ENCODE measurements at places on chromosomes 3 and 15.

- no peak for DNase-seq
Observed at GRCh38 chr3:184596886-184597575, 35.4 kb downstream of the EPHB3 start.

GRCh38 chr15:92663250-92663951 is 7.8 kb upstream of the FAM174B start:
- DNase-seq = no peak

GRCh38 chr15:85730001-85730820 is 64.5 kb downstream of the KLHL25 start:
- DNase-seq = peak; percentile 30

GRCh38 chr3:40969341-40969740 is 230.0 kb upstream of the CTNNB1 start:
- DNase-seq = peak; percentile 1

DNA sequence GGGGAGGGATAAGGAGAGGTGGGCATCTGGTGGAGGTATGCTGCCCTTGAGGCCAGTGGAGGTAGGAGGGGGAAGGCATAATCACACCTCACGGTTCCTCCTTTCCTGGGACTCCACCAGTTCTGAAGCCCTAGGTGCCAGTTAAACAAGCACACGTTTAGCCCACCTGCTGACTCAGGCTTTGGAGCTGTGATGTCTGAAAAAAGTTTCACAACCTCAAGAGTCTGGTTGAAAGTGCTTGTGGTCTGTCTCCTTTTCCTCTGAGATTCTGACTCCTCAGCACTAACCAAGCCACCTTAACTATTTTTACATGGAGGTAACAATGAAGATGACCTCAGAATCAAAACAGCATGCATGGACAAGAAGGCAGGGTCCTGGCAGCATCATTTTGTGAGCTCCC is 23.0 kb downstream of the HPS3 start:
- DNase-seq = no peak

GRCh38 chr3:6551165-6551564 is 309.8 kb upstream of the GRM7 start:
- peak; percentile 9 for DNase-seq

- DNase-seq = no peak
Observed at GRCh38 chr3:117366574-117366973, 657.0 kb downstream of the TUSC7 start.

DNA sequence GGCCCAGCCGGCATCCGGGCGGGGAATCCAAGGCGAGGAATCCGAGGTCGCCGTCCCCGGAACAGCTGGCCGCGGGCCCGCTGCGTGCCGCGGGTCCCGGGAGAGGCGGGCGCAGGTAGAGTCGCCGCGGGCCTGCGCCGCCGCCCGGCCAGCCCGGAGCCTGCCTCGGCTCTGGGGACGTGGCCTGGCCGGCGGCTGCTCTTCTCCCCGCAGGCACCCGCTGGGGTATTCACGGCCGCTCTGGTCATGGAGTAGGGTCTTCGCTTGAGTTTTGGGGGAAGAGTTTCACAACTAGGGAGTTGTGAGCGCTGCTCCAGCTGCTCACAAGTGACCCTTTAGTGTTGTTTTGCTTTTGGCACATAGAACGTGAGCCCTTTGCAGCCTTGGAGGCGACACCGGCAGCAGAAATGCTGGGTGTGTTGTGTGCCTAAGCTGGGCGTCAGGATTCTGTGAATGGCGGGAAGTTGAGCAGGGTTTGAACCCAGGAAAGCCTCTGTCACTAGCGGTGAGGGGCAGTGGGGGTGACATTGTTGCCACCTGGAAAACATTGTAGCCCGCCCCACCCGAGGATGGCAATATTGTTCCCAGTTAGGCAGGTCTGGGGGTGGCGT is 4.0 kb downstream of the TRIM71 start:
- no peak for DNase-seq

- DNase-seq = no peak
Observed at GRCh38 chr3:59304296-59304695, 254.5 kb upstream of the CFAP20DC start.

DNA sequence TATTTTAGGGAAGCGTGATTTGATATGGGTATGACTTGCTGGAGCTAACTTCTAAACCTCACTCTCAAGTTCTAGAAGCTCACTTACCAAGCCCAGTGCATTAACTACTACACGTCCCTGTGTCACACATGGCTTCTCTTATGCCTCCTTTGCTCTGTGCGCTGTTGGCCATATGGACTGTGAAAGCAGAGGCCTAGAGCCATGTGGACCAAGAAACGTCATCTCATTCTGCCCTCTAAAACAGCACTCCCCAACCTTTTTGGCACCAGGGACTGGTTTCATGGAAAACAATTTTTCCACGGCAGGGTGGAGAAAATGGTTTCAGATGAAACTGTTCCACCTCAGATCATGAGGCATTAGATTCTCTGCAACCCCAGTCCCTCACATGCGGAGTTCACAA is 11.7 kb downstream of the MTMR14 start:
- no peak for DNase-seq

DNA sequence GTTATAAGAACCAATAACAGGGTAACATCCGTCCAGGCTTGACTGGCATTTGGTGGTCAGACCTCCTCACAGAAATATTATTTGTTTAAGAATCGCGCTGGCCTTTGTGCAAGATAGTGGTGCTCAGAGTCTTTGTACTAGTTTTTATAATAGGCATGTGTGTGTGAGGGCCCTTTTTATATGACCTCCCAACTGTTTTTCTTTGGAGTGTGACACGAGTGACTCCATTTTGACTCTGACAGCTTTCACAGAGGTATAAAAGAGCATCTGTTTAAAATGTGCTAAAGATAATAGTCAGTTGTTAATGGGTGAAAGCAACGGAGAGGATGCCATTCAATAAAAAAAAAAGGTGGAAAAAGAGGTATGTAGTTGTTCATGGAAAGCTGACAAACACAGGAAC is 110.4 kb downstream of the IL1RAP start:
- DNase-seq = no peak

DNA sequence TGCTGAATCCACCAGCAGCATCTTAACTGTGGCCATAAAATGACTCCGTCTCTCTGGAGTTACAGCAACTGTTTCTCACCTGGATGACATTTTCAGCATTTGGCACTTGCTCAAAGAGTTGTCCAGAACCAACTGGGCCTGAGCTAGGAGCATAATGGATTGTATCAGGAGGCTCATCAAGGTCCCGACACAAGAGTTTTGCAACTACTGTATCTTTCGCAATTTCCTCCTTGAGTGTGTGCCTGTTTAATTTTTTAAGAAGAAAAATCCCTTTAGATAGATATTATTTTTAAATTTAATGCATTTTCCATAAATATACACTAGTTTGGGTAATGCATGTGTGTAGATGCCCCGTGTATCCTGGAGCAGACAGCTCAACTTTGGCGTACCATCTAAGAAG is 44.3 kb upstream of the C3orf49 start:
- DNase-seq = no peak

DNA sequence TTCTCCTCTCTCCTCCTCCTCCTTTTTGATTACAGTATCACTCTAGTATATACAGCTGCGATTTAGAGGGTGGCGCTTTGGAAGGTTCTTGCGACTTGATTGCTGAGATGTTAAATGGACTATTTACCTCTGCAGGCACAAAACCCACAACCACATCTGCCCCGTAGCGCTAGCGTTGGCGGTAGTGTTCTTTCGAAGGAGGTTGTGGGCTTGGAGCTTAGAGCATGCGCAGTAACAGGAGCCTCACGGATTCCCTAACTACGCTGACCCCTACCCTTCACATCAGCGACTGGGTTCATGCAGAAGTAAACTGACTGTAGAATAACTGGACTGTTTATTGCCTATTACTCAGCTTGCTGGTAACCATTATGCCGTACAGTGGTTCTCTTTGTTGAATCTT is 58.0 kb downstream of the CGGBP1 start:
- no peak for DNase-seq

- DNase-seq = no peak
Observed at GRCh38 chr3:156985711-156986110, 159.6 kb downstream of the LEKR1 start.

DNA sequence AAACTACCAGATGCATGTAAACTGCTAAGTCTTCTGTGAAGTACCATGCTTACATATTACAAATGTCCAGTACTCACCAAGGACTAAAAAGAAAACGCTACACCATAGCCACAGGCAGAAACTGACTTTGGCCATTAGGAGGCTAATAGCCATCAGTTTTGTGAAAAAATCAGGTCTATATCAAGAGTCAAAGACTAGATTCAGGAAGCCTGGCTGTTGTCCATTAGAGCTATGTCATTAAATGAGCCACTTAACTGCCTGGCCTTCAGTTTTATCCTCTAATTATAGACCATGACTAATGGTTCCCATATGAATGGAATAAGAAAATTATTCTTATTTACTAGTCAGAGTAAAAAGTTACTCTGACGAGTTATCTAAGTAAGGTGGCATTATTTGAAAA is 144.1 kb downstream of the VPS13C start:
- DNase-seq = no peak

DNA sequence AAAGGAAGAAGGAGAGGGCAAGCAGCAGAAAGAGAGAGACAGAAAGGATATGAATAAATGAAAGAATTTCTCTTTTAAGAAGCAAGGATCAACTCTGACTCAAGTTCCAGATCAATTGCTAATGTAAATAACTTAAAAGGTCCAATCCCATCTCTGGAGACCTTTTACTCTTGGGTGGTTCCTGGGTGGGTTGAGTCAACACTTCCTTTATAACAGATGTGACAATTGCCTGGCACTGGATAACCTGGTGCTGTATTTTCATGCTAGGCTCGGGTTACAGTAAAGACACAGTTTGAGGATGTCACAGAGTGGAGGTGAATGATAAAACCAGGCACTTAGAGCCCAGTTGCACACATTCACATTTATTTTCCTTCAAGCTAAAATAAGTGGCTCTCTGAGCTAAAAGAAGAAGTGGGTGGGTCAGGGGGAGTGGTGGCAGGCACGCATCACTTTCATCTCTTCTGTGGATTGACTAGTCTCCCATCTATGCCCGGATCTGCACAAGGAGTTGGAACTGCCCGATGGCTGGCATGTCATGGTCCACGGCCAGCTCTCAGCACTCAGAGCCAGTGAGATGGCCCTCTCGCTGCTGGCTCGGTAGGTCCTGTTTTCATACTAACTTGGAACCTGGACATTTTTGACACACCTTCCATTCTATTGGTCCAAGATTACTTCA is 465.8 kb downstream of the FOXP1 start:
- DNase-seq = peak; percentile 39

DNA sequence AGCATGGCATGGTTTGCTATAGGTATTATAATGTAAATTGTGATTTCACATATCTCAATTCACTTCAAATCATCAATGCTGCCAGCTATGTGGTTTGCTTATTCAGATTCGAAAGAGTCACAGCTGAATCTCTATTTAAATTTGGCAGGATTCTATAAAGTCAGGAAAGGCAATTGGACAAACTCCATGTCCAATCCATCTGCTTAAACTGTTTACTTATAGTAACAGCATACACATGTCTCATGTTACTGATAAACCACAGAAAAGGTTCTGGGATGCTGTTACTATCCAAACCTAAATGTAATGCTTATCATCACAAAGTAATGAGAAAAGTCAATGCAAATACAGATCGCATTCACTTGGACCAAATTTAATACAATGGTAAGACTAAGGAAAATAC is 229.7 kb downstream of the ISL2 start:
- DNase-seq = peak; percentile 18

DNA sequence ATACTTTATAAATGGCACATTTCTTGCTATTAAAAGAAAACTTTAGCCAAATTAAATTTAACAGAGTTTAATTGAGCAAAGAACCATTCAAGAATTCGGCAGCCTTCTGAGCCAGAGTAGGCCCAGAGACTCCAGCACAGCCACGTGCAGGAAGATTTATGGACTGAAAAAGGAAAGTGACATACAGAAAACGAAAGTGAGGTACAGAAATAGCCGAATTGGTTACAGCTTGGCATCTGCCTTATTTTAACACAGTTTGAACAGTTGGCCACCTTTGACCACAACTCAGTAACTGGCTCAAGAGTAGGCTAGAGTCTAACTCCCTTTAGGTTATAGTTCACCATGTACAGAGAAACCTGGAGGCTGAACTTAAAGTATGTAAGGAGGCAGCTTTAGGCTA is 17.6 kb downstream of the CFAP44 start:
- no peak for DNase-seq

- no peak for DNase-seq
Observed at GRCh38 chr3:8490079-8490552, 11.5 kb upstream of the LMCD1 start.

DNA sequence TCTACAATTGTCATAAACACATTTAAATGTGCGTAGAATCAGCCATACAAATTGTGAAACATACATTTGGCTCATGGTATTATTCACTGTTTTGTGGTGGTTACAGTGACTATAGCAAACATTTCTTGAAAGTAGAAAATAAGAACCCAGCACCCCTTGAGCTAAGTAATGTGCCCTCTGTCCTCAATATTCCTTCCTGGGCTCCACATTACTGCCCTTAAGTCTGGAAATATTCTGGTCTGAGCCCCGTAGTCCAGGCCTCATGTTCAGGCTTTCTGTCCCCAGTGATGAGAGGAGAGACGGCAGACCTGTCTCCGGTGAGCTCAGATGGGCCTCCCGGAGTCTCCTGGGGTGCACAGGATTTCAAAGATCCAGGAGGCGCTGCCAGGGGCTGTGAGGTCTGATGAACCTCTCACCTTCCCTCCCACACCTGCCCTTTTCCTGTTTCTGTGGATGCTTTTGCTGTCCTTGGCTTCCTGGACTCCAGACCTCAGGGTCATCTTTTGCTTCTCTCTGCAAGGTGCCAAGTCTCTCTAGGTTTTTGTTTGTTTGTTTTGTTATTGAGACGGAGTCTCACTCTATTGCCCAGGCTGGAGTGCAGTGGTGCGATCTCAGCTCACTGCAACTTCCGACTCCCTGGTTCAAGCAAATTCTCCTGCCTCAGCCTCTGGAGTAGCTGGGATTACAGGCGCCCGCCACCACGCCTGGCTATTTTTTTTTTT is 8.8 kb upstream of the MUC20 start:
- DNase-seq = no peak

DNA sequence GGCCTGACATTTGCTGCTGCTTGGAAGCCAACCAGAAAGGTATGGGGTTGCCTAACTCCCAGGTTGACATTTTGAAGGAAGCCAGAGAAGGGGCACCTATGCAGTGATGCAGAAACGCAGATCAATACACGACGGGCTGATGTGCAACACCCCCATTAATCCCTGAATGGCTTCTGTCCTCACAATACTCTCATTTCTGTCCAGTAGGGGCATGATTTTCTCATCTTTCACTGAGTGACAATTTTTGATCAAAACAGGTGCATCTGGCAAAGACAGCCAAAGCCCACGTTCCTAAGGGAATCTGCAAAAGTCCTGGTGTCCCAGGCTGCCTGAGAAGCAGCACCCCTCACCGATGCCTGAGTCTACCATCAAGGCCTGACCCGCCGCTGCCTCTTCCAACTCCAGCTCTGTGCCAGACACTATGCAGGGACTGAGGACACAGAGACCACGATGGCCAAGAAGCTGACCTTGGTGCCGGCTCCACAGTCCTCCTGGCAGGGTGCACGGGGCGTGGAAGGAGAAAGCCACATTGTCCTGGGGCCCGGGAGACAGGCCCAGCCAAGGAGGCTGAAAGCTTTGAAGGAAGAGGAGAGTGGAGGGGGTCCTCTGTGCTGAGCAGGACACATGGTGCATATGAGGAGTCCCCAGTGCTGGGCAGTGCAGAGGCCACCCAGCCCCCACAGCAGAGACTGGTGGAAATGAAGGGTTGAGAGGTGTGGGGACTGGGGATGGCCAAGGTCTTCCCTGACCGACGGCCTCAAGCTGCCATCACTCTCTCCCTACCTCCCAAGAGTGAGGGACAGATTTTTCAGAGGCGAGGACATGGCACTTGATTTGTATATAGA is 159.6 kb downstream of the NUP210 start:
- DNase-seq = no peak

All from NCI-H510A treated with DMSO at 0.1 percent for 48 hours (cell line).